Activated CD8-positive, alpha-beta memory T cell treated with anti-CD3 and anti-CD28 coated beads for 1 hour (primary cell): ENCODE measurements at places on chromosomes 5 and 9.

DNA sequence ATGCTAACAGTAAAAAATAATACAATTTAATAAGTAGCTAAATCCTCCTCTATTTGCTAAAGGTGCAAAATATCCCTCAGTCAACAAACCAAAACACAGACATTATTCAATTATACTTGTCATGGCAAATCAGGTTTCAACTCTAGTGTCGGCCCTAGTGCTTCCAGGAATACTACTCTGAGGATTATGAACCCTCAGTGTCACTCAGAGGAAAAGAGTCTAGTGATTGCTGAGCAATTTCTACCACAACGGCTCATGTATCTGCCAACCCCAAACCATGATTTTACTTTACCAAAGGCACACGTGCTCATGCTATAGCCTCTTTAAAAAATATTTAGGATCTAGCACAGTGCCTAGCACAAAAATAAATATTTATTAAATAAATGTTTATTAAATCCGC lies 21.0 kb downstream of the RICTOR start:
- DNase-seq: no peak

DNA sequence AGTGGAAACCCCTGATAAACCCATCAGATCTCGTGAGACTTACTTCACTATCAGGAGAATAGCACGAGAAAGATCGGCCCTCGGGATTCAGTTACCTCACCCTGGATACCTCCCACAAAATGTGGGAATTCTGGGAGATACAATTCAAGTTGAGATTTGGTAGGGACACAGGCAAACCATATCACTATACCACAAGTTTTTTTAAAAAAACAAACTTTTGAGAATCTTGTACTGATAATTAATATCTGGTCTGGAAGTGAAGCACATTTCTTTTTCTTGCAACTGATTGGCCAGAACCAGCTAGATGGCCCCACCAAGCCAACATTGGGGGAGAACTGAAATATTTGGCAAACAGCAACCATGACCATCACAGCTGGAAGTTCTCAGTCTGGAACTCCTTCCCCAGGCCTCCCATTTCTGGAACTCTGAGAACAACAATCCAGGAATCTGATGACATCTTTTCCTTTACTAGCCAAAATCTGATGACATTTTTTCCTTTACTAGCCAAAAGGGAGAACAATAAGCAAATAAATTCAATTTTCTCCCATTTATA lies 51.8 kb upstream of the CDKN2B start:
- no peak for DNase-seq

DNA sequence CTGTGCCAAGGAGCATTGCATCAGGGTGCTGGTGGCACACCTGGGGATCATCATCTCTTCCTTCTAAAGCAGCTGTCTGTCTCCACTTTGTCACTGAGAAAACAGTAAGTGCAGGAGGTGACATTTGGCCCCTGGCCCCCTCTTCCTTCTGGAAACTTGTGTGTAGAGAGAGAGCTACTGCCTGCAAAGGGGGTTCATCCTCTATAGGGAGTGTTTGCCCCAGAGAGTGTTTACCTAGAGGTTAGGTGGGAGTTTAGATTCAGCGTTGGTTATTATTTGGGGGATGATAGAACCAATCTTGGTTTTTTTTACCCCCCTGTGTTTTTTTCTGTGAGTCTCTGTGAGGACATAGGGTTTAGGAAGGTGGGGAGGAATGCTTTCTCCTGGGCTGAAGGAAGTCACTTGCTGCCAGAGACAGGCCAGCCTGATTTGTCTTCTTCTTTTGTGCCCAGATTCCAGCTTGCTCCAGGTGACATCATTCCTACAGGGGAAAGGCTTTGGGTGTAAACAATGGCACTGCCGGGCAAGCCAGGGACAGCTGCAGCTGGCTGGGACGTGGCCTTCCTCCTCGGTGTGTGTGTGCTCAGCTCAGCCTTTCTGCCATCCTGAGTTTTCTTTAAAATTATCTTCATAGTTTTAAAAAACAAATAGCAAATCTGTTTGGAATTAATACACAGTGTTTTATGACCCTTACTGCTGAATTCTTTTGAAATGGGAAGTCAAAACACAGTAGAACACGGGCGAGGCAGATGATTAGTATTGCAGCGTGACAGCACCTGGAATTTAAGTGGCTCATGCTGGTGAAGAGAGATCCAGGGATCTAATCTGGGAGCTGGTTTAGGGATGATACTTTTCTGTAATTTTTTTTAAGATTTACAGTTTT lies 24.5 kb downstream of the PRRC2B start:
- no peak for DNase-seq

GRCh38 chr9:101736717-101737116 lies 1.7 kb downstream of the GRIN3A start:
- DNase-seq: no peak

DNA sequence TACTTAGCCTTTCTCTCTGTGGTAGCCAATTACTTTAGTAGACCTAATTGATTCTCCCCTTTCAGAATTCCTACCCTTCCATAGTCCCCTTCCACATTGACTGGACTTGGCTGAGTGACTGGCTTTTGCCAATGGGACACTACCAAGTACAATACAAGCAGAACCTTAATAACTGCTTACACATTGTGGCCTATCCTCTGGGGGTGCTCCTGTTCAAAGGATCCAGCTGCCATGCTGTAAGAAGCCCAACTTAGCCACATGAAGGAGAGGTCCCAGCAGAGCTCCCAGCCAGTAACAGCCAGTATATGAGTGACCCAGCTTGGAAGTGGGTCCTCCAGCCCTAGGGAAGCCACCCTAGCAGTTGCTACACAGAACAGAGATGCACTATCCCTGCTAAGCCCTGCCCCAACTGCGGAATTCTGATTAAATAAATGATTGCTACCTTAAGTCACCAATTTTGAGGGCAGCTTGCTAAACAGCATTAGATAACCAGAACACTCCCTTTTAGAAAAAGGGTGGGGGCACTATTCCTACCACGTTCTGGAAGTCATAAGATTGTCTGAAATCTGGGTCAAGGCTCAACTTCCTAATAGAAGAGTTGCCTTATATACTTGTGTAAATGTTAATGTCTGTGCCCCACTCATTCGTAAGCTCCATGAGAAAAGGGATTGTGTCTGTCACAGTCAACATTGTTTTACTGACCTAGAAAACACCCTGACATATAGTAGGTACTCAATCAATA lies 11.1 kb upstream of the APTX start:
- DNase-seq: no peak

DNA sequence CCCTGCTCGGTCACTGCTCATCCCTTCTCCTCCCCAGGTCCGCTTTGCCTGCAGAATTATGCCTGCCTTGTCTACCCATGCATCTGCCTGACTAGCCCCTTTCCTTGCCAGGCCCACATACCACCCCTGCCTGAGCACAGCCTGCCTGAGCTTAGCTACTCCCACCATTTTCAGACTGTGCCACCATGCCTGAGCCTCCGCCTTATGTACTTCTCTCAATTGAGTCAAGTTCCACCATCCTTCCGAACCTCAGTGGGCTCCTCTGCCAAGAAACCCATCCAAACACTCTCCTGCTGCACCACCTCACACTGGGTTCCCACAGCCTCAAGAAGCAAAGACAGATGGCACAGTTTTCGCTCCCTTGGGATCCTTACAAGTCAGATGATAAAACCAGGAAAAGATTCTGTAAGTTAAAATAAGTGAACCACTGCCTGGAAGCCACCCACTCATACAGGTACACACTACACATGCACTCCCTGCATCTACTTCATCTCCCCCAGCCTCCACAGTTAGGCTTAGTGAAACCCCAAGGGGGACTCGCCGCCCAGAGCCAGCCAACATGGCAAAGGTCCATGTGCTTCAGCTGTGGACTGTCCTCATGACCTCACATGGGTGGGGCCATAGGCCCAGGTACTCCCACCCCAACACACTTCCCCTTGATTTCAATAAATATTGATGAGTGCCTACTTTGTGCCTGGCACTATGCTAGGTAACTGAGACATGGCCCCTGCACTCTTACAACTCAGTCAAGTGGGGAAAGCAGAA lies 23.1 kb downstream of the P4HA2 start:
- no peak for DNase-seq

- DNase-seq: no peak
These were observed 137.7 kb downstream of the SYK start for GRCh38 chr9:90939351-90939750.

- no peak for DNase-seq
These were observed 558.1 kb downstream of the NR2F1-AS1 start for GRCh38 chr5:93022796-93023447.

GRCh38 chr9:129609486-129610212 lies 11.3 kb downstream of the C9orf50 start:
- peak; percentile 42 for DNase-seq

DNA sequence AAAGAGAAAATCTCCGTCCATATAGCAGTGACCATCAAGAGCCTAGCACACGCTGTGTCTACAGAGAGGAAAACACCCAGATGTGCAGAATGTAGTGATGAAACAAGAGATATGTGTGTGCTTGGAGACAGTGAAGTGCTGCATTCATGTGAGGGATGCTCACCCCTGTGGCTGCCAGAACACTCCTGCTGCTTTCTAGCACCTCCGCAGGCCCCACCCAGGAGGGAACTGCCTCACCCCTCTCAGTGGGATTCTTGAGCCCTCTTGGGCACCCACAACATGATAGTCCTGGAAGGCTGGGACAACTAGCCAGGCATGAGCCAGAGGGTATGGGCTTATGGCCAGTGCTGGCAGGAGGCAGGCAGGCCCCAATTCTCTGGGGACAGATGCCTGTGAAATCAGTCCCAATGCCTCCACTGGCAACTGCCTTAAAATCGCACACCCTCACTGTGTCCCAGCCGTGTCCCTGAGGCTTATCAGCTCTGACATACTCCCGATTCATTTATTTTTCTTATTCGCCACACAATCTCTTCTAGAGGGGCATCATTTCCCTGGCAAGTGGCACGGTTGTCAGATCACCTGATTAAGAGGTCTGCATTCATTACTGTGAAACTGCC lies 73.2 kb upstream of the FSTL4 start:
- no peak for DNase-seq

DNA sequence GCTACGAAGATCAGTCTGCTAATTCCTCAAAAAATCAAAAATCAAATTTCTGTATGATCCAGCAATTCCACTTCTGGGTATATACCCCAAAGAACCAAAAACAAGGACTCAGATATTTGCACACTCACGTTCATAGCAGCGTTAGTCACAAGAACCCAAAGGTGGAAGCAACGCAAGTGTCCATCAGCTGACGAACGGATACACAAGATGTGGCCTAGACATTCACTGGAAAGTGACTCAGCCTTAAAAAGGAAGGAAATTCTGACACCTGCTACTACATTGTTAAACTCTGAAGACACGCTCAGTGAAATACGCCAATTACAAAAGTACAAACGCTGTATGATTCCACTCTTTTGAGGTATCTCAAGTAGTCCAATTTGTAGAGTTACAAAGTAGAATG lies 93.3 kb downstream of the OTULIN start:
- DNase-seq: no peak

- DNase-seq: no peak
These were observed 959 bp upstream of the FBXL17 start for GRCh38 chr5:108382784-108383330.

DNA sequence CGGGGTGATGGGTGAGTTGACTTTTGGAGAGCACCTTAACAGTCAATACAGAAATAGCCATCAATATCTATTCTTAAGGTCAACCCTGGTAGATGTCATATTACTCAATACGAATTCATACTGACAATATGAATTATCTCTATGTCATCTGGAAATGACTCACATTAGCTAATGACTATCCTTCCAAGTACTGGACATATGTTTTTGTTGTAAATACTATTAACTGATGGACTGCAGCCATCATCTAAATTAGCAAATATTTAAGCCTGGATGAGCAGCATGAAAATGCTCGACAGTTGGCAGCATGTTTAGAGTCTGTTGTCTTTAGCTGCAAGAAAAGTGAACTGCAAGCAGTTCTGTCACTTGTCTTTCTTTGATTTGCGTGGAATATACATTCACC lies 19.6 kb upstream of the ISOC1 start:
- no peak for DNase-seq

DNA sequence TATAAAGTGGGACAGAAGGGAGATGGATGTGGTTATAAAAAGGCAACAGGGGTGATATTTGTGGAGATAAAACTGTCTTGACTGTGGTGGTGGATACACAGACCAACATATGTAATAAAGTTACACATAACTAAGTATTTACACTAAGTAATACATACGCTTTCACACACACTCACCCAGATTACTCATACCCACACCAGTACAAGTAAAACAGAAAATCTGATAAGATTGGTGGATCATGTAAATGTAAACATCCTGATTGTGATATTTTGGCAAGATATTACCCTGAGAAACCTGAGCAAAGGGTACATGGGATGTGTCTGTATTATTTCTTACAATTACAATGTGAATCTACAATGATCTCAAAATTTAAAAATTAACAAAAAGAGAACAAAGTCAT lies 53.3 kb upstream of the SLIT3 start:
- no peak for DNase-seq

GRCh38 chr9:37382982-37383357 lies 39.5 kb upstream of the GRHPR start:
- DNase-seq: no peak

GRCh38 chr5:168407211-168407610 lies 79.1 kb upstream of the RARS1 start:
- DNase-seq: no peak

DNA sequence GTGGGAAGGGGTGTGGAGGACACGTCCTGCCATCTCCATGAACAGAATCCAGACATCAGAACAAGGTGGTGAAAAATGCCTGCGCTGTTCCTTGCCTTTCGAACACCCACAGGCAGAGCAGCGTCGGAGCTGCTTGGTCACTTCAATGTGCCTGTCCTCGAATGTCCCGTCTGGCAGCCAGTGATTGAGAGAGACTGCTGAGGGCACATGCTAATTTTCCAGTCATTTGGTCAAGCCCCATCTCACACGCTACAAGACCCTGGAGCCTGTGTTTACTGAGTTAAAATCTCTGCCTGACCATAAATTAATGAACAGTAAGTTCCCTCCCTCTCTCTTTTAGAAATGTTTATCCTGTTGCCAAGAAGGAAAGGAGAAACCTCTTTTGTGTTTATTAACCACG lies 149.3 kb downstream of the NTRK2 start:
- no peak for DNase-seq

DNA sequence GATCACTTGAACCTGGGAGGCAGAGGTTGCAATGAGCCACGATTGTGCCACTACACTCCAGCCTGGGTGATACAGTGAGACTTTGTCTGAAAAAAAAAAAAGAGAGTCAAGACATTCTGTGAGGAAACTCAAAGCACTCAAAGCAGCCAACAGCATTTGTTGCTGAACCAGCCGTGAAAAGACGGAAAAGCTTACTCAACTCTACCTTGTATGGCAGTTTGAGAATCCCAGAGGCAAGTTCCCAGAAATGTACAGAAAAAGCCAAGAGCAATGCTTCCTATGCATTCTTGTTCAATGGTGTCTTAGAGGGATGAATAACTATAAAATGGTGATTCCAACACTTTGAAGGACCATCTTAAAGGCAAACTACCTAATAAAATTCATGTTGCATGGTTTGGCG lies 170.2 kb downstream of the HSD17B3 start:
- DNase-seq: no peak

GRCh38 chr5:37477426-37477825 lies 98.3 kb downstream of the WDR70 start:
- DNase-seq: no peak

DNA sequence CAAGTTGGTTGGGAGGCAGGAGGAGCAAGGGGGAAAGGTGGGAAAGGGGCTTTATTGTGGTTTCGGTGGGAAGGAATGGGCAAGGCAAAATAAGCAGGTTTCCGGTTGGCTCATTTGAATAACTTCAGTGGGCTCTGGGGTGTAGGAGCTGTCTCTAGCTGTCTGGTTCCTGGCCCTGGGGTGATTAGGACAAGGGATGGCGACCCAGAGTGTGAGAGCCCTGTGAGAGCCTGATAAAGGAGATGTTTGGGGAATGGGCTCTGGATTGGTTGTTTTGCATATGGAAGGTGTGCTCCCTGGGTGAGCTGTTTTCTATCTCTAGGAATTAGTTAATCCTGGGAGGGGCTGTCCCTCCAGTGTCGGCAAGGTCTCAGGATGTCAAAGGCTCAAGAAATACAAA lies 15.4 kb downstream of the ANKRD34B start:
- no peak for DNase-seq
